Activated CD8-positive, alpha-beta T cell treated with anti-CD3 and anti-CD28 coated beads for 36 hours (primary cell): ENCODE measurements at places on chromosomes 2 and 18. TPM values are rescaled to one million over a fixed set of nuclear protein-coding genes. Genes with fewer than 3 reads are reported as not detected.
A peak's percentile ranks its signal among the peaks of the same experiment; 100 is the strongest.

DNA sequence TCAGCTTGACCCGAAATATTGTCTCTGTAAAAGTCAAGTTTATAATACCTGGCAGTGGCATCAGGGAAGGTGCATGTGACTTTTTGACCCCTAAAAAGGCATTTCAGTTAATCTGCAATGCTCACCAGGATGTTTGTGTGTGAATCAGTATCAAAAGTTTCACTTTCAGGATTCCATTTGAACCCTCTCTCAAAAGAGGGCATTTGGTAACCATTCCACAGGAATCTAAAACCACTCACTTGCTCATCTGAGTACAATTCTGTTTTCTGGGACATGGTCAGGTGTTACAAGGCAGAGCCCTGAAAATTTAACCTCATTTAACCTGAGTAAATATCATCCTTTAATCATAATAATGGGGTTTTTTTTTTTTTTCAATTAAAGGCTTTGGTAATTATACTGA lies 77.9 kb upstream of the KLF7 start:
- peaks cover 10% of the 10 kb centered on the region for H3K4me1 ChIP-seq
- H3K27me3 ChIP-seq, result no peaks in the 10 kb centered on the region
- DNase-seq, result no peak
- H3K4me3 ChIP-seq, result no peak overlapping the region

DNA sequence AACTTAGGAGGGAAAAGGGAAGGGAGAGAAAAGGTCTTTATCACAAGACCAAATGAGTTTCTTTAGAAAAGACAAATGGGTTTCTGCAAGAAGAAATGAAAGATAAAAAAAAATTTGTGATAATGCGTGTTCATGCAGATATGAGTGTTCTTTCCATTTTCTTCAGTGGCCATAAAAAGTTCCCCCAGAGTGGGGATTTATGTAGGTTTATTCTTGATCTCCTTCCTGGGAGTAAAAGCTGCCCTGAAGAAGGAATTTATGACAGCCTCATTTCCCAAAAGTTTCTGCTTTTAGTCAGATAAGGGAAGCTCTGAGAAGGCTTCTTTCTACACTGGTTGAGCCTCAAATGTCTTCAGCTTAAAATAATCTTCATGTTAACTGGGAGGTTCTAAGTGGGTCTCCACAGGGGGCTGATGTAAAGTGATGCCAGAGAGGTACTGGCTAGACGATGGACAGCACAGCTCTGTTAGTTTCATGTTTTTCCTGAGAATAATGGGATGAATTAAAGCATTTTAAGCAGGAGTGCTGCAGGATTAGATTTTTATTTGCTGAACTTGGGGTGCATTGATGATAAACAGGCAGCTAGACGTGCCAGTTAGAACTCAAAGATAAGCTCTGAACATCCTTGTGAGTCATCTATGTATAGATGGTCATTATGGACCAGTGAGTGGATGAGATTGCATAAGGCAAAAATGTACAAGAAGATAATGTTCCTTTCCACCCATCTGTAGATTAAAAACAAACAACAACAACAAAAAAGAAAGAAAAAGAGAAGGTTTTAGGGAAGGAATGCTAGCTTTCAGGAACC lies 99.4 kb upstream of the MSH2 start:
- H3K36me3 ChIP-seq, result no peaks in the 10 kb centered on the region
- H3K4me1 ChIP-seq, result peaks cover 9% of the 10 kb centered on the region
- DNase-seq, result no peak
- peaks cover 4% of the 10 kb centered on the region for H3K27me3 ChIP-seq

GRCh38 chr2:148924514-148925178 lies 49.6 kb downstream of the KIF5C start:
- no peak for DNase-seq
- H3K36me3 ChIP-seq, result peaks cover 4% of the 10 kb centered on the region
- peaks cover 15% of the 10 kb centered on the region for H3K4me1 ChIP-seq
- H3K27ac ChIP-seq, result no peak overlapping the region

CD302 gene
- total RNA-seq, result 0.74 TPM

FASTKD2 gene
- total RNA-seq, result 32.8 TPM

ERICH2 gene
- total RNA-seq, result not detected

DNA sequence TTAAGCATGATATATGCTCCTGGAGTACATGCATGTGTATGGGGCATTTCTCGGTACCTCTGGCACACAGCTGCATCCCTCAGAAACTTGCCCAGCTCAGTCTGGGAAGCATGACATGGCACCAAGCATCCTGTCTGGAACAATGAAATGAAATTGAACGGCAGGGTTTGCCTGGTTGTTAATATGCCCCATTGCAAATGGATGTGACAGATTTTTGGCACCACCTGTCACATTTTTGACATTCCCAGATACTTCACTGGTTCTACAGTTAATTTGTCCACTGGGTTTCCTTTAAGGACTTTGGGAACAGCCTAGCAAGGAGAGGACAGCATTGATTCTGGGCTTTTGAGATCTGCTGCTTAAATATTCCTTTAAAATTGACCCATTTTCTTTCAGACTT lies 305.8 kb downstream of the TSN start:
- no peaks in the 10 kb centered on the region for H3K4me1 ChIP-seq
- H3K36me3 ChIP-seq, result no peaks in the 10 kb centered on the region
- H3K27ac ChIP-seq, result no peak overlapping the region
- H3K27me3 ChIP-seq, result no peaks in the 10 kb centered on the region

DNA sequence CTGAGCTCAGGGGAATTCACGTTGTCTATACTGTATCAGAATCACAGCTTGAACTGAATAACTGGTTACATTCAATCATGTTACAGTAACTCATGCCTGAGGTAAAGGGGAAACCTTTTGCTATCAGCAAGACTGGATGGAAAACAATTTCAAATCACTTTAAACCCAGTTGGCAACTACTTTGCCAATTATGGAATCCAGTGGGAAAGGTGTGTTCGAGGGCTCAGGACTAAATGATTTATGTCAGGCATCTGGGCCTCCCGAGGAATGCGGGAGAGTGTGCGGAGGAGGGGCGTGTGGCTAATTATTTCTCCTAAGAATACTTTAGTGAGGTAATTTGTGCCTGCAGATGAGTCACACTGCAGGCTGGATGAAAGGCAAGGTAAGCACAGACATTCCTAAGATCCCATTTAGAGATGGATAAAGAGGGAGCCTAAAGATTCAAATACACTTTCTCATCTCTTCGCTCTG lies 100.1 kb downstream of the HRH4 start:
- no peak for DNase-seq
- H3K4me3 ChIP-seq, result no peak overlapping the region
- no peak overlapping the region for H3K27ac ChIP-seq
- no peaks in the 10 kb centered on the region for H3K4me1 ChIP-seq
- no peaks in the 10 kb centered on the region for H3K36me3 ChIP-seq
- peaks cover 4% of the 10 kb centered on the region for H3K27me3 ChIP-seq

SLC19A3 gene
- not detected for total RNA-seq

GRCh38 chr2:177289824-177290628 lies 25.5 kb upstream of the NFE2L2 start:
- no peaks in the 10 kb centered on the region for H3K36me3 ChIP-seq
- H3K4me3 ChIP-seq, result peak overlapping the region; percentile 28
- peak; percentile 35 for DNase-seq
- peaks cover 27% of the 10 kb centered on the region for H3K4me1 ChIP-seq
- H3K27me3 ChIP-seq, result no peaks in the 10 kb centered on the region

DNA sequence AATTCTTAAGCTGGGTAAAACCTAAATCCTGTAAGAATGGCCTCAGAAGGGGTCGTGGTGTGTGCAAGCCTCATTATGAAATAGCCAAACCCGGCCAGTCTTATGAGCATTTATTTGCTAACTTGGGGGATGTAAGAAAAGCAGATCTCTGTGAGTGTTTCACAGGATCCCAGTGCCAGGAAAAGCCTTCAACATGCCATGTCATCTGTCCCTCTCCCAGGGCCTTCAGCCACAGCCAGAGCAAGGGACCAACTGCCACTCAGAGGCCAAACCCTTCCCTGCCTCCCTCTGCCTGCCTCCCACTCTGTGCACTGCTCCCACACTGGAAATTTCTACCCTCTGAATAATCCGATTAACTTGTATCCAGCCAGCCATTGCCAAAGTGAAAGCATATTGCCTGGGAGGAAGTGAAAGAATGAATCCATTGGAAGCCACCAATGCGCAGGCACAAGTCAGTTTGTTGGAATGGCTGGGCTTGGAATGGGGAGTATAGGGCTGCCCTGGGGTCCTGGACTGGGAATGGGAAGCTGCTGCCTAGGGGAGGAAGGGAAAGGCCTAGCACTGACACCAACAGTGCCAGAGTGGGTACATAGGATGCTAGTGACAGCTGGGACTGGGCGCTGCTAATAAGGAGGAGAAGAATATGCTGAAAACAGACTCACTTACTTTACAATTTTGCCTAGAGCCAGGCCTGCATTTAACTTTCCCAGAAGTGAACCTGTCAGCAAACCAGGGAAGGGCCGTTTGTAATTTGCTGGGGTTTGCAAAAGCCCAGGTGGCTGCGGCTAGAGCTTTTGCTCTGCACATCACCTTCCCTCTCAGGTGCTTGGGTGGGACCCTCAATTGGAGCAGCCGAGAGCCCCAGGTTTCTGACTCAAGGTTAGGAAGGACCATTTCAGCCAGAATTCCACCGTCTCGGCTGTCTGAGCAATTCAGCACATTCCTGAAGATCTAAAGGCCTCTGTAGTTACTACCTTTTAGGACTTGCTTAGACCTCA lies 146.6 kb upstream of the NCK2 start:
- peaks cover 35% of the 10 kb centered on the region for H3K4me1 ChIP-seq
- H3K4me3 ChIP-seq, result no peak overlapping the region
- no peak overlapping the region for H3K27ac ChIP-seq
- no peaks in the 10 kb centered on the region for H3K36me3 ChIP-seq
- DNase-seq, result no peak
- H3K27me3 ChIP-seq, result no peaks in the 10 kb centered on the region

DNA sequence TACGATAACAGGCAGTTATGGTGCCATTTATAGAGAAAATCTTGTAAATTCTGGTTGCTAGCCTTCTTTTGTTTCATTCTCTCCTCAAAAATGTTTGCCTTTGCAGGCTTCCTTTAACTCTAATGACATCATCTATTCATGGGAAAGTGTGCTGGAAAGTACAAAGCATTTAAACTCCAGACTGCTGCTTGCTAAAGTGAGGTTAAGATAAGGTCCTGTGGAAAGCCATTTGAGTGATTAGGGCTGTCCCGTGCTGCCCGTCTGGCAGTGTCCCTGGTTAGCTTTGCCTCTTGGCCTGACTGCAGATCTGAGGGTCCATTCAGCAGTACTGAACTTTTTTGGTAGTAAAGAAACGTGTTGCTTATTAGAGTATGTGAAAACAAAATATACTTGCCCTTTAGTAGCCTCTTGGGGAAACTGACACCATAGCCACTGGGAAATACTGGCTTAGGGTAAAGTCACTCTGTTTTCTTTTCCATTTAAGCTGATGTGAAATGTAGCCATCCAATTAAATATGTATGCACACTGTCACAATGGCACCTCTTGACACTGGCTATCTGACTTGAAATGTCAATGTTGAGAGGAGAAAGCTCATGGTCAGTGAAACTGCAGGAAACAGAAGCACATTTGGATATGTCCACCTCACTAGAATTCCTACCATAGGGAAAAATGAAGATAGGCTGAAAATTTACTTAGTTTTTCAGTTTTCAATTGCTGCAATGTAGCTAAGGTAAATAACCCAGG lies 321.5 kb downstream of the SLC8A1 start:
- H3K27ac ChIP-seq, result no peak overlapping the region
- no peaks in the 10 kb centered on the region for H3K27me3 ChIP-seq
- DNase-seq, result no peak
- no peak overlapping the region for H3K4me3 ChIP-seq

DNA sequence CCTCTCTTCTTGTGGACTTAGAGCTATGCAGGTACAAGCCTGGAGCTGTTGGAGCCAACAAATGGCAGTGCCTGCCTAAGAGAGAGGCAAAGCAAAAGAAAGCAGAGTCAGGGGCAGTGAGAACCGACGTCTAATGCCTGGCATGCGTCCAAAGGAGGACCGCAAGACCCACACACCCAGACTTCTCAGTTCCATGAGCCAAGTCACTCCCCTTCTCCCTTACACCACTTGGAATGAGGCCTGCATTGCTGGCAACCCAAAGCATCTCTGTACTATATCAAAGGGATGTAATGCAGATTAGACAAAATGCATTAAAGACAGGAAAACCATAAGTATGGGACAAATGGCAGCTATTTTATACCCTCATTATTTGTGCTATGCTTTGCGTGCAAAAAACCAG lies 49.9 kb upstream of the RNU4ATAC start:
- no peak overlapping the region for H3K27ac ChIP-seq
- no peak for DNase-seq
- H3K4me3 ChIP-seq, result no peak overlapping the region
- H3K36me3 ChIP-seq, result no peaks in the 10 kb centered on the region
- peaks cover 16% of the 10 kb centered on the region for H3K4me1 ChIP-seq

CABYR gene
- total RNA-seq, result 1.3 TPM

DSG2 gene
- 0.41 TPM for total RNA-seq

GRCh38 chr18:44602380-44602779 lies 78.3 kb upstream of the SETBP1 start:
- no peak overlapping the region for H3K4me3 ChIP-seq
- H3K27ac ChIP-seq, result no peak overlapping the region
- peaks cover 5% of the 10 kb centered on the region for H3K27me3 ChIP-seq
- DNase-seq, result no peak
- H3K36me3 ChIP-seq, result no peaks in the 10 kb centered on the region
- H3K4me1 ChIP-seq, result no peaks in the 10 kb centered on the region

- no peaks in the 10 kb centered on the region for H3K27me3 ChIP-seq
- H3K4me3 ChIP-seq, result peak overlapping the region; percentile 56
- peak overlapping the region; percentile 88 for H3K27ac ChIP-seq
Observed at GRCh38 chr18:48922801-48923730, 27.7 kb downstream of the SMAD7 start.

DNA sequence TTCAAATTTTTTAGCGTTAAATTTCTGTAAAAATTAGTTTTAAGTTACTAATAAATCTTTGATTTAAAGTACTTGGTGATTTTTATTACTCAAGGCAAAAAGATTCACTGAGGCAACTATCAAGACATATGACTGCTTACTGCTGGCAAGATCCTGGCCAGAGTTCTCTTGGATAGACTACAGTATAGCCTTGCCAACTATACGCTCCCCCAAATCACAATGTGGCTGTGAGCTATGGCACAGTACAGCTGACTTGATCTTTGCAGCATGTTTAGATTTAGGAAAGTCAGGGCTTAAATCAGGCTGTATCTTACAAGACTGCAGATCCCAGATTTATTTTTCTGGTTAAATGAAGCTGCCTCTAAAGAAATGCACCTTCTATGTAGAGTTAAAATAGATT lies 26.5 kb downstream of the MSTN start:
- no peak overlapping the region for H3K27ac ChIP-seq
- H3K36me3 ChIP-seq, result no peaks in the 10 kb centered on the region
- no peak for DNase-seq
- H3K27me3 ChIP-seq, result peaks cover 4% of the 10 kb centered on the region
- H3K4me1 ChIP-seq, result no peaks in the 10 kb centered on the region
- H3K4me3 ChIP-seq, result no peak overlapping the region
